ENCODE measurements at places on chromosomes 6 and 20.

- DNase-seq = no peak
Observed at GRCh38 chr6:148223424-148223842, 119.2 kb upstream of the SASH1 start.

- no peak for DNase-seq
Observed at GRCh38 chr6:163866192-163866591, 451.7 kb downstream of the QKI start.

- no peak for DNase-seq
Observed at GRCh38 chr20:40276301-40276700, 412.7 kb downstream of the MAFB start.

- DNase-seq = no peak
Observed at GRCh38 chr6:140175486-140175885, 801.0 kb upstream of the CITED2 start.

- no peak for DNase-seq
Observed at GRCh38 chr20:36036688-36037087, 68.3 kb downstream of the CNBD2 start.

- DNase-seq = no peak
Observed at GRCh38 chr20:62551407-62552323, 75.9 kb upstream of the GATA5 start.

DNA sequence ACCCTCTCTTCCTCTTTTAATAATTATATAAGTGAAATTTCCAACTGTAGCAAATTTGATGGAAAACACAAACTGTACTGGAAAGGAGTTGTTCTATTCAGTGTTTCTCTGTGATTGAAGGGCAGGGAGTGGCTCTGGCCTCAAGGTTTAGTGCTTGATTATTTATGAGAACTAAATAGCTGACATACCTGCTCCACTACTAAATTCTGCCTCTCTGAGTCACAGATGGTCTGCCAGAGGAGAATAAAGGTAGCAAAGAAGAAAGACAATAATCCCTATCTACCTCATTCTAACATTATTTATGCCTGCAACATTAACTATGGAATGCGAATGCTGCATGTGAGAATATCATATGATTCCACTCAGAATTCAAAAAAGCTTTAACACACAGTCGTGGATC lies 9.3 kb downstream of the BMP5 start:
- DNase-seq = no peak

DNA sequence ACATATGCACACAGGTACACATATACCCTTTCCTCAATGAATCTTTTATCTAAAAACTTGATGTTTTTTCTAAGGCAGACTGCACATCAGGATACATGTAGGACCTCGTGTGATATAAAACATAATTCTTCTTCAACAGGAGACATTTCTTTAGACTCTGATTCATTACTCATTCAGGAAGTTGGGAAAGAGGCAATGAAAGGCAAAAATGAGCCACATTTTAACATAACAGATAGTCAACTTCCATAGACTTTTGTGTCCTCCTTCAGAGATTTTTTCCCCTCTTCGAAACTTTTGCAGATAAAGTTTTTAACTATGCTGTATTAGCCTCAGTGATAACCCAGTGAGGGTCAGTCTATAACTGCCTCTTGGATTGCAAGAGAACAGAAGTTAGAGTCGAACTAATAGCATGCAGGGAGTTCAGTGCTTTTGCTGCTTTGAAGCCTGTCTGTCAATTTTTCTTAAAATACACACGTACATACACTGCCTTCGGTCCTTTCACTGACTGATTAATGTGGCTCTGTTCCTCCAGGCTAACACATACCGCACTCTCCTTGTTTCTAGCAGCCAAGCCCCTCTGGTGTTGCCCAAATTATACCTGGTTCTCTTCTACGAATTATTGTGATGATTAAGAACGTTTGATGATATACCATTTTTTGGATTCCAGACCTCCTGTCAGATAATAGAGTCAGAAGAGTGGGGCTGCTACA lies 562.5 kb upstream of the MAP3K7 start:
- DNase-seq = no peak

- DNase-seq = no peak
Observed at GRCh38 chr6:36126553-36127458, 3.5 kb upstream of the MAPK13 start.

GRCh38 chr20:875115-875514 lies 41.0 kb downstream of the ANGPT4 start:
- DNase-seq = no peak

GRCh38 chr6:41228616-41229015 lies 467 bp downstream of the TREML4 start:
- DNase-seq = peak; percentile 22

- no peak for DNase-seq
Observed at GRCh38 chr6:158431036-158431435, 118.8 kb downstream of the TULP4 start.

- no peak for DNase-seq
Observed at GRCh38 chr6:161300823-161301222, 27.0 kb upstream of the AGPAT4 start.

DNA sequence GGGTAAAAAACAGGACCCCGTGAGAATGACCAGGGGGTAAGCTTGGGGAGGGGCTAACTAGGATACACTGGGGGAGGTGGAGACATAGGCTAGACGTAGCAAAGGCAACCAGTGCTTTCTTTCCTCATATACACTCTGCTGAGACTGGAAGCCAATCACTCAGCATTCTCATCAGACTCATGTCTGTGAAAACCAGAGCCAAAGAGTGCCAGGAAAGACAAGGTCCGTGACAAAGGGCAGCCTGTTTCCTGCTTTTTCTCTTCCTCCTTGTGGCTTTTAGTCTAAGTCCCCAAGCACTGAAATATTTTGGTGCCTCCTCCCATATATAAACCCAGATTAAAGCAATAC lies 97.9 kb upstream of the NEDD9 start:
- no peak for DNase-seq

DNA sequence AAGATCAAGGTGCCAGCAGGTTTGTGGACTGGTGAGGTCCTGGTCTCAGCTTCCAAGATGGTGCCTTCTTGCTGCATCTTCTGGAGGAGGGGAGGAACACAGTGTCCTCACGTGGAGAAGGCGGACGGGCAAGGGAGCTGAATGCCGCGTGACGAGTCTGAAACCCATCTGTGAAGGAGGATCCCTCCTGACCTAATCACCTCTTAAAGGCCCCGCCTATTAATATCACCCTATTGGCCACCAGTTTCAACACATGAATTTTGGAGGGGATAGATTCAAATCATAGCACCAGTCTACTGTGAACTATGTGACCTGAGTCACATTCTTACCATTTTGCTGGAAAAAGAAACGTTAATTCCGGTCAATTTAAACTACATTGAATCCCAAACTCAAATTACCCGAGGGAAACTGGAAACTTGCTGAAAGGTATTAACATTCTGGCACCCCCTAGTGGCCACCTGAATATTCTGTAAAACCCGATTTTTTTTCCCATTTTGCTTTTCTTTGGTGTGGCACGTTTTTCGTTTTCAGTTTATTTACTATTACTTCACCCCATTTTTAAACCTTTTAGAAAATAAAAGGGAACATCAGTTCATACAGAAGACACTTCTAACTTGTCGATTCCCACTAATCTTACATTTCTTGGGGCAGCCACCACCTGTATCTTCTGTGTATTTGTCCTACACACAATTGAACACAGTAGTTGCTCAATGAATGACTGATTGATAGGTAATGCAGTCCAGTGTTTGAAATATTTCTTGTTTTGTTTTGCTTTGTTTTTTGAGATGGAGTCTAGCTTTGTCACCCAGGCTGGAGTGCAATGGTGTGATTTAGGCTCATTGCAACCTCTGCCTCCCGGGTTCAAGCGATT lies 17.9 kb upstream of the CCDC170 start:
- peak; percentile 71 for DNase-seq

DNA sequence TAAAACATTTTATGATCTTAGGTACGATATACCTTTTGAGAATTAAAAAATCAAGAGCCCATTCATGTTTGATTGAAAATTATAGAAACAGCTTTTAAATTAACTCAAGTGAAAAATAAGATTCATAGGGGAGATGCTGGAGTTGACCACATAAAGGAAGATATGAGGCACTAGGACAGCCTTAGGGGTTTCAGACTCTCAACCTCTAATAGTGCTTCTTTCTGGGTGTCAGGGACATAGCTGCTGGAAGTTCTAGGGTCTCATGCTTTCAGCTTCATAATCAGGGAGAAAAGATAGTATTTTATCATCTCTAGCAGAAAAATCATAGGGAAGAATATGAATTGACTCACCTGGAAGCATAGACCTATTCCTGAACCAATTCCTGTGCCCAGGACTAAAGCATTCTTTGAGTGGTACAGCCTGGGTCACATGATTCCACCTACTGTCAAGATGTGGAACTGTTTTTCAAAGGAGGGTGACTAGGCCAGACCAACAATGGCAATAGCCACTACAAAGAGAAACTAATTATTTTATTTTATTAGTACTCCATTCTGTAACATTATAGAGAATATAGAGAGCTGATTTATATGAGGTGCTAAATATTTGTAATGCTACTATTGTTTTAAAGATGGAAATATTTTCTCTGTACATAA lies 27.8 kb upstream of the CENPW start:
- DNase-seq = peak; percentile 47

DNA sequence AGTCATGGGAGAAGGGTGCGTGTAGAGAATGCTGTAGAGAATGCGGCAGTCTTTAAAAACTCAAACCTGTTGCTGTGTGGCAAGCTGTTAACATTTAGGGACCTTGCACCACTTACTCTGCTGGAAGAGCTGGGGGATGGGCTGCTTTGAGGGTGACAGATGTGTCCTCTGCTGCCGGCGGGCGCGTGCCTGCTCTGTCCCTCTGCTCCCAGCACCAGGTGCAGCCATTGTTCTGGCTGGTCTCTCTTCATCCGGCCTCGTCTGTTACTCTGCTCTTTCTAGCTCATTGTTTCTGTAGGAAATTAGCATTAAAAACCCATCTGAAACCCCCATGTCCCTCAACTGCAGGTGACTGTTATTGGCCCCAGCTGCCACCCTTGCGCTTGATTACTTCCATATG lies 78.5 kb downstream of the CBFA2T2 start:
- DNase-seq = no peak

DNA sequence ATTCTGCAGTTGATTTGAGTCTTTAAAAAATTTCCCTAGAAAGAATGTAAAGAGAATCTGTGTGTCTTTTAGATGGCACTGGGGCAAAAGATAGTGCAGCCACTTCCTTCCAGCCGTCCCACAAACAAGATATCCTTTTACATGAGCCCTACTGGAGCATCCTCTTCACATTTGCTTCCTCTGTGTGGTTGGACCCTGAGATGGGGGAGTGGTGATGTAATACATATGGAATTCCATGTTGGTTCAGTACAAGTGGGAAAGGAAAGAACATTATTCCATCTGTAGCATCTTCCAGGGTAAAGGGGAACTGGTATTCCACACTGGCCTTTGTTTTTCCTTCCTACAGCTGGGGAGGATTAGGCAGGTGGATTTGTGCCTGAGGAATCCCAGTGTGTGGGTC lies 78.9 kb upstream of the ISM1 start:
- no peak for DNase-seq

- peak; percentile 21 for DNase-seq
Observed at GRCh38 chr6:132733283-132733682, 19.4 kb upstream of the VNN1 start.

DNA sequence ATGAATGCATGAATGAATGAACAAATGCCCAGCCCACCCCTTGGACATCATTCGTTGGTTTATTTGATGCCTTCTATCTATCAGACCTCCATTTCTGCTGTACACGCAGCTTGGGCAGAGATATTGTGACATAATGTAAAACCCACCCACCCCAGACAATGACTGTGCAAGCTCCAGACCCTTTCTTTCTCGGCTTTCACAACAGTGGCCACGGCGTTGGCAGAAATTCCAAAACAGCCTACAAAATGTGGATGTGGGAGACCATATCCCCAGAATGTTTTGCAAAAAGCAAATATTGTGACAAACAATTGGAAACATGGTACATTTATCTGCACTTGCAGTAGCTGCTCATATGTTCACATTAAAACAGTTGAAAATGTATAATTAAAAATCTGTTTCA lies 162.0 kb upstream of the MAFB start:
- no peak for DNase-seq

GRCh38 chr6:36504982-36505381 lies 42.3 kb downstream of the STK38 start:
- DNase-seq = no peak

DNA sequence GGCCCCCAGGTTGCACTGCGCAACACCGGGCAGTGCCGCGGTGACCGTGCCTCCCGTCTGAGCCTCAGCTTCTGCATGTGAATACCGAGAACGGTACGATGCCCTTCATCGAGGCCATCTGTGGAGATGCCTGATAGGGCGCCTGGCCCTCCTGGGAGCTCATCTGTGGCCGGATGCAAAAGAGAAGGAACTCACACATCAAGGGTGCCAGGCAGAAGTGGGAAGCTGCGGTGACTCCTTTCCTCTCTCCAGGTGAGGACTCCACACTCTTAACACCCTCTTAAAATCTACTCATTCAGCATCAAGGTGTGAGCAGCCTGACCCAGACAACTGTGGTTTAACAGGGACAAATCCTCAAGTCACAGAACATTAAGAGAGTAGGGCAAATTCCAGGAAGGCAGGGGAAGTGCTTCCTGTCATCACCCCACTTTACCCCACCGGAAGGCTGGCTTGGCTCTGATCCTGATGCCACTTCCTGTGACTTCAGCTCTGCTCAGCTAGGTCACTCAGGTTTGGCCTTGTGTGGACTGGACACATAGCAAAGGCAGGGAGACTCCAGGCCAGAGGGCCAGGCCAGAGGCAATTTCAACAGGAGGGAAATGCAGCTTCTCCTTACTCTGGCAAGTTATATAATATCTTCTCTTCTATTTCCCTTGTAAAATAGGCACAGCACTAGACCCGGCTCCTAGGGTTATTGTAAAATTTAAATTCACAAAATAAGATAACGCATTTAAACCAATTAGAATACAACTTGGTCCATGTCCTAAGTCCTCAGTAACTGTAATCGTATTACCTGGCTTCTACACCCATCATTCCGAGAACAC lies 69.4 kb downstream of the CPNE5 start:
- DNase-seq = peak; percentile 46

DNA sequence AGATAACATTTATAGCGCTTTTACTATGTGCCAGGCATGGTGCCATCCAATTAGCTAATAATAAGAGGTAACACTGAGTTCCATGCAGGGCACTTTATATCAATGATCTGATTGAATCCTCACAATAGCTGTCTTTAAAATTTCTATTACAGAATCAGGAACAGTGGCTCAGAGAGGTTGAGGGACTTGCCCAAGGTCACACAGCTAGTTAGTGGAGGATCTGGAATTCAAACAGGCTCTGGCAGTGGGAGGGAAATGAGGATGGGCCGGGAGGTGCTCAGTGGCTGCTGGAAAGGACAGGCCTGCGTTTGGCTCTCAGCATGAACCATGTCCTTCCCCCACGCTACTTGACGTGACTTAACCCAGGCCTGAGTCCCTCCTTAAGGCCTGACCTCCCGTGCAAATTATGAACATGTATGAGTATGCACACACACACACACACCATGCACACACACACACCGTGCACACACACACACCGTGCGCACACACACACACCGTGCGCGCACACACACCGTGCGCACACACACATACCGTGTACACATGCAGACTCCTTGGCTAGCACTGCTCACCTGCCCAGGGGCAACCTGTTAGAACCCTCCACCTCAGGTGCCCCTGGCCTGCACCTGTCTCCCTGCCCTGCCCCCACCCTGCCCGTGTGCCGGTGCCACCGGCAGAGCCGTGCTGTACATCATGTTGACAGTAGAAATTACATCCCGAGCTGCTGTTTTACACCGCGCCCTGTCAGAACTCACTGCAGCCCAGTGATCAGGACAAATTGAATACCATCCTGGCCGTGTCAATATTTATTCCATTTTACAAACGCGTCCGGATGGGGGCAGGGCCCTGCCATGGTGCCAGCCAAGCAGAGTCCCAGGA lies 43.7 kb downstream of the CDH22 start:
- no peak for DNase-seq

All from hematopoietic multipotent progenitor cell treated with erythropoietin and hydrocortisone succinate and interleukin-3 and kit ligand, for 8 days (in vitro differentiated cells).